ENCODE measurements at places on chromosomes 2 and 18.

DNA sequence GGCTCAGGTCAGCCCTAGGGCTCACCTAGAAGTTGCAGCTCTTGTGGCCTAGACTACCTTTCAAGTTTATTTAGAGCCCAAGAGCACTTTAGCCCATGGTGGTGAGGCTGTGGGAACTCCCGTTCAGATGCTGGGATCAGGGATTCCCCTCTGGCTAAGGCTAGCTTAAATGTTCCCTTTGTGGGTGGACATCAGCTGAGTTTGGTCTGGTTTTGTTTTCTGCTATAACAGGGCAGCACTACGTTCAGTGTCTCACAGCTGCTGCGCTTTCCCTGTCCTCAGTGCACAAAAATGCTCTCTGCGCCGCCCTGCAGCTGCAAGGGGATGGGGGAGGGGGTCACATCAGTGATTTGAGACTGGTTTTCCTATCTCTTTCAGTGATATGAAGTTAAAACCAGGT, 170.5 kb upstream of the KCNJ3 start:
- DNase-seq: no peak

- DNase-seq: peak; percentile 7
Observed at GRCh38 chr2:63488118-63488713, 100.1 kb downstream of the WDPCP start.

DNA sequence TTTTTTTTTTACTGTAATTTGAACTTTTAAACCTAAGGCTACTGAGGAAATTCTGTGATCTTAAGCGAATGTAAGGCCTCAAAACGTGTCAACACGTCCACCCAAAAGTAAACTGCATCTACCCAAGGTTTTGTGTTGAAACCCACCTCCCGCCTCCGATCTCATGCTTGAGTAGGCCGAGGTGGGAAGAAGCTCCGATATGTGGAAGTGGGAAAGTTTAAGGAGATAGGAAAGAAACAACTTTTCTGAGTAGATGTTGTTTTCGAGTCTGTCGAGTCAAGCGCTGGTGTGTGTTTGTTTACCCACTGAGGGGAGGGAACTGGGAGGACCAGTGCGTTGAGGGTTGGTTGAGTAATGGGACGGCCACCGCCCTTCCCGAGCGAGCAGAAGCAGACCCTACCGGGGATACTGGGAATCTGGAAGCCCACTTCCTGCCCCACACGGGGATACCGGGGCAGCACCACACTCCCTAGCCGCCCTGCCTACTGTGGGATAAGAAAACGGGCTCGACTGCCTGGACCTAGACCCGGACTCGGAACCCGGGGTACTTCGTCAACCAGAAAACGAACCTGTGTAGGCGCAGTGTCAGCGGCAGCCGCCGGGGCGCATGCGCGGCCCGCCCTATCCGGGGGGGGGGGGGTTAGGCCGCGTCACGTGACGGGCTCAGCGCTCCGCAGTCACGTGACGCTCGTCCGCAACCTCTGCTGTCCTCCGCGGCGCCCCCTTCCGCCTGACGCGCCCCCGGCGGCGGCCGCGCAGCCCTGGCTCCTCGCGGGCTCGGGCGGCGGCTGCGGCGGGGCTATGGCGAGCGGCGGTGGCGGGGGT, at the start of gene RETREG2:
TSS of gene RETREG2 (plus strand) at position 724 of the 825 bp plus-strand sequence. CDS start at position 802, 78 bp downstream.
- peak; percentile 87 for DNase-seq

DNA sequence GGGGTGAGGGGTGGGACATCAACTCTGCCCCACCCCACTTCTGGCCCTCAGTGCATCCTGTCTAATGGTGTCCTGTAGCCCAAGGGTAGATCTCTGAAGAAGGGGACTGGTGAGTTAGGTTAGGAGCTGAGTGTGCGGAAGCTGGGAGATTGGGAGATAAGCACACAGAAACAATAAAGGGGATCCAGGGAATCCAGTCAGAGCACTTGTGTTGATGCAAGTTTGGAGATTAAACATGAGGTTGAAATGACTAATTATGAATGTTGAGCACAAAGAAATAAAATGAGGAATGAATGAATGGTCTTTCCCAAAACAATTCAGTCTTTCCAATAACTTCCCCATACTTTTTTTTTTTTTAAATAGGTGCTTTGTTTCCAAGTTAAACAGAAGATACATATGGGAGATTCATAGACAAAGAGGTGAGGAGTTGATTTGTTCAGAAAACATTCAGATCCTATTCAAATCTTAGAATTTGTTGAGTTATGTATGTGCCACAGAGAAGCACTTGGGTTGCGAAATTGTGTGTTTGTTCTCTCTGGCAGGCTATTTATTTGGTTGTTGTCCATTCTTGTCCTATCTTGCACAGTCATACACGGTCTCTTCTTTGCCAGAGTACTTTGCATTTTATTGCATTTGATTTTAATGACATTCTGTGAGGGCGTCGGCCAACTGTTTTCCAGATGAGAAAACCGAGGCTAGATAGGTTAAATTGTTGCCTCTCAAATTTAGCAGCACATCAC, 31.6 kb upstream of the NABP1 start:
- DNase-seq: no peak

DNA sequence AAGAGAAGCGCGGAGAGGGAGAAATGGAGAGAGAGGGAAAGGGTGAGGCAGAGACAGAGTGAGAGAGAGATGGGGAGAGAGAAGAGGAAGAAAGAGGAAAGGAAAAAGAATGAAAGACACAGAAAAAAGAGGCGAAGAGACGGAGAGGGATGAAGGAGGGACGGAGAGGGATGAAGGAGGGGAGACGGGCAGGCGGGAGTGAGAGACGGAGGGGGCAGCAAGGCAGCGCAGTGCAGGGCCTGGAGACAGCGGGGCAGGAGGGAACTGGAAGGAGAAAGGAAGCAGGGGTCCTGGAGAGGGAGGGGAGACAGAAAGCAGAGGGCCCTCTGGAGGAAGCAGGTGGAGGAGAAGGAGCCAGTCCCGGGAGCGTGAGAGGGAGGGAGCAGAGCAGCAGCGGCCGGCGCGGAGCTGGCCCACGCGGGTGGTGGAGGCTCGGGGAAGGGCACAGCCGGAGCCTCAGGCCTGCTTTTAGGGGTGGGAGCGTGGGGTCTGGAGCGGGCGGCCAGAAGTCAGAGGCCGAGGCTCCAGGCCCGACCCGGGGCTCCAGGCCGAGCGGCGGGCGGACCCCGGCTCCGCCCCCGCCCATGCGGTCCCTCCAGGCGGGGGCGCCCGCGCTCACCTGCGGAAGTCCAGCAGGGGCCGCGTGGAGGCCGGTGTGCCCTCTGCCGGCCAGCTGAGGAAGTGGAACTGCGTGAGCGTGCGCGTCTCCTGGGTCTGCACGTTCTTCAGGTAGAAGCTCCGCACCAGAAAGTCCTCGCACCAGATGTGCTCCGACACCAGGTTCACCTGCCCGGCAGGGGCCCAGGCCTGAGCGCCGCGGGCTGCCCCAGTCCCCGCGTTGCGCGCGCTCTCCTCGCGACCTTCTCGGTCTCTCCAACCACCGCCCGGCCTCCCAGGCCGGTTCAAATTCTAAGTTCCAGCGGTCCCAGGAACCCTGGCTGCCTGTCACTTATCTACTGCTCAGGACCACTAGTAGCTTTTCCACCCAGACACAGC, 14.5 kb downstream of the PTPRN start:
- DNase-seq: peak; percentile 93

DNA sequence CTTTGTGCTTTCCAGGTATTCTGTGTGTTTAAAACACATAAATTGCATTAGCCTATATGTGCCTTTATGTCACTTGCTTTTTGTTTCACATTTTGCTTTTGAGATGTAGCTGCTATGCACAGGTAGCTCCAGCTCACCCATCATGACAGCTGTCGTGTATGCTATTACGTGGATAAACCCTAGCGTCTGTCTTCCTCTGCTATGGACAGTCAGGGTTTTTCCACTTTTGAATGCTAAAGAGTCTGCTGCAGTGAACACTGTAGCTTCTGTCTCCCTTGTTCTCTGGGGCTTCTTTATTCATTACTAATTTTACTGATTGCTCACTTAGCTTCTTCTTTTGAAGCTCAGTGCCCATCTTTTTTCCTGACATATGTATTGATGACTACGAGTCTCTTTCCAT, 24.7 kb upstream of the MBP start:
- DNase-seq: no peak

DNA sequence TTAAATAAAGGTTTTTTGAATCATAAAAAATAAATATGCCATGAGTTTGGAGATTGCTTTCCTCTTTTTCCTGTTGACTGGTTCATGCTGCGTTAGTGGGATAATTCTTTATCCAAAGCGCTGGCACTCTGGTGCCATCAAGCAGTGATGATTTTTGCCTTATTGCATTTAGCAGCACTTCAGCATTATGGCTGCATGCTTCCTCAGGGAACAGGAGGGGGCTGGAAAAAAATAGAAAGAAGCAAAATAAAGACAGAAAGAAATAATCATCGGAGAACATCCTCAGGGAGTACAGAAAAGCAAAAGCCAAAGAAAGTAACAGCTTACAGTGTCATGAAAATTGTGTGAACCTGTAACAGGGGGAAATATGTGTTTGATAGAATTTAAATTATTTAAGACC, 1408.2 kb upstream of the PIK3C3 start:
- no peak for DNase-seq

DNA sequence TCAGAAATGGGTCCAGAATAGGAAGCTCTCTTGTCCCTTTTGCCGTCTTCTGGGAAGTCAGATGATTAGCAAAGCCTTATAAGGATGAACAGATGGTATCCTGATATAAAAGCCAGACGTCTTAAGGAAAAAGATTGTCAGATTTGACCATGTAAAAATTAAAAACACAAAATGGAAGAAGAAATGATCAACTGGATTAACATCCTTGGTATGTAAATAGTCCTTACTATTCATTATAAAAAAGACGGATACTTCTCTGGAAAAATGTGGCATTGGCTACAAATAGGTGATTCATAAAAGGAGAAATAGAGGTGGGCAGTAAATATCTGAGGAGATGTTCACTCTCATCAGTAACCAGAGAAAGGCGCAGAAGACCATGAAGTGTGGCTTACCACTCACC, 33.7 kb upstream of the SCLY start:
- no peak for DNase-seq

GRCh38 chr2:99793022-99793421, 303.2 kb upstream of the REV1 start:
- DNase-seq: no peak

- no peak for DNase-seq
Observed at GRCh38 chr2:2134037-2134436, 197.0 kb downstream of the MYT1L start.

GRCh38 chr2:210611466-210611865, 55.1 kb downstream of the CPS1 start:
- DNase-seq: no peak

GRCh38 chr2:85758361-85759256, 4.8 kb downstream of the ATOH8 start:
- no peak for DNase-seq

DNA sequence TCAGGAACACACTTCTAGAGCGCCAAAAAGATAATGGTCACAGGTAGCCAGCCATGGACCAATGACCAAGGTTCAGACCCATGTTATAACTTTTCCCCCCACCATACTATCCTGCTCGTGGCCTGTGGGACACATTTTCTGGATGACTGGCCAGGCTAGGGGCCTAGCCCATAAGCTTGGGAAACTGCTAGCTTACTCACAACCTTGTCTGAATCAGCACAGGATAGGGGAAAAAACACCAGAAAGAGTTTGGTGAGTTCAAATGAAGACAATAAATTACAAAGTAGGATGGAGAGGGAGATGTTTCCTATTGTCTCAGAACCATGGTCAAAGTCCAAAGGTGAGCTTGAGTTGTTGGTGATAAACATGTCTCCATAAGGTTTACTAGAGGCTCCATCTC, 156.3 kb upstream of the CCDC68 start:
- DNase-seq: no peak

DNA sequence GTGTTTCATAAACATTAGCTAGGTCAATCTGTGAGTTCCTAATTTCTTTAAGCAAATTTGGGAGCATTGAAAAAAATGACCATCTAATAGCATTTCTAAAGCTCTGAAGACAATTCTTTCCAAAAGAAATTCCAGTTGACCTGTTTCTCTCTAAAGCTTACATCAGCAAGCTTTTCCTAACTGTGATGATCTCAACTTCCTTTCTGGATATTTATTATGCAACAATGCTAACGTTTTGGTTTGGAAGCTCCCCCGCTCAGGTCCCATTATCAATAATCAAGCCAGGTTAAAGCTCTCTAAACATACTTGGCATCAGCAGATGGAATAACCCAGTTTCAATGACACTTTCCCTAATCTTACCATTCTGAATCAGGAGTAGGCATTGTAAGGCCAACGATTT, 196.3 kb upstream of the TANK start:
- DNase-seq: no peak

DNA sequence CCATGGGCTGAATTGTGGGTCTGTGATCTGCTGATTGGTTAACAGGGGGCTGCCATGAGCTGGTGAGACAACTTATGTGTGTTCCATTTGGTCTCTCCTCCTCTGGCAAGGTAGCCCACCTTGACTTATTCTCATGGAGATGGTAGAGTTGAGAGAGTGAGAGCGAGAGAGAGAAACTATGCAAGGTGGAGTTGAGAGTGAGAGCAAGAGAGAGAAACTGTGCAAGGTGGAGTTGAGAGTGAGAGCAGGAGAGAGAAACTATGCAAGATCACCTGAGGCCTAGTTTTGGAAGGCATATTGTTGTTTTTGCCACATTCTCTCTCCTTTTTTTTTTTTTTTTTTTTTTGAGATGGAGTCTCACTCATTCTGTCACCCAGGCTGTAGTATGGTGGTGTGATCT, 155.7 kb downstream of the UBR3 start:
- DNase-seq: no peak

GRCh38 chr2:223853425-223853837, 16.0 kb upstream of the AP1S3 start:
- no peak for DNase-seq

DNA sequence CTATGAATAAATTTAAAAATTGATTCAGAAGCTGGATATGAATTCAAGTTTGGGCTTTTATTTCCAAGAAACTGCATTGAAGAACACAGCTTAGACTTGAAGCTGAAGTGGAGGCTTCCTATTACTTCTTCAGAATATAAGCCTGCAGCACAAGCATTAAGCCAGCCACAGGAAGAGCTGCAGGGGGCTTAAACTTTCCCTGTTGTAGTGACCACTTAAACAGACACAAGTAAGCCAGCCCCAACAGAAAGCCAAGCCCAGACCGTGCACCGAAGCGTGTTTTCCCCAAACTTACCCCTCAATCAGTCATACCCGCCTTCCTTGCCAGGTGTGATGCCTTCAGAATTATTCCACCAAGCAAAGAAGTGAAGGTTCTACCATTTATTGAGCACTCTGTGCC, 28.7 kb downstream of the ERMN start:
- DNase-seq: no peak

- no peak for DNase-seq
Observed at GRCh38 chr2:225367482-225367881, 32.0 kb upstream of the NYAP2 start.

- no peak for DNase-seq
Observed at GRCh38 chr2:40148334-40148733, 303.6 kb downstream of the SLC8A1 start.

- DNase-seq: no peak
Observed at GRCh38 chr18:75114231-75114764, 94.6 kb downstream of the PTGR3 start.

- DNase-seq: no peak
Observed at GRCh38 chr2:226189061-226189460, 610.6 kb downstream of the IRS1 start.

GRCh38 chr2:71410696-71411095, 42.7 kb upstream of the DYSF start:
- DNase-seq: no peak
